ENCODE measurements at places on chromosomes 1 and 21.

- DNase-seq: no peak
These were observed 74.4 kb downstream of the DUSP10 start for GRCh38 chr1:221667504-221667903.

DNA sequence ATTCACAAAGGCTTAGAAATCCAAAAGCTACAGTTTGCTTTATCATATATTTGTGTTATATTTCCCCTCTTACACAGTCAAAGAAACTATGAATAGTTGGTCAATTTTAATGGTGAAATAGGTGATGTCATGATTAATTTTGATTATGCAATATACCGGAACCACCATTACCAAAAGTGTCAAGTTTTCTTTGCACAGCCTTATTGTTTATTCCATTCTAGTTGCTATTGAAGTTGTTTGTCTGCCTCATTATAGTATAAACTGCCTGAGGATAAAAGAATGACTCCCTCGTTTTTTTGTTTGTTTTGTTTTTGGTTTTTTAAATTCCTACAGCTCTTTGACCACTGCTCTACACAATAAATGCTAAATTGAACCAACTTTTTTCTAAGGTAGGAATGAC, 690.6 kb upstream of the ZP4 start:
- no peak for DNase-seq

- DNase-seq: no peak
These were observed 34.6 kb upstream of the TNFSF4 start for GRCh38 chr1:173241528-173242347.

GRCh38 chr1:62178372-62178771, 16.3 kb upstream of the L1TD1 start:
- DNase-seq: no peak

DNA sequence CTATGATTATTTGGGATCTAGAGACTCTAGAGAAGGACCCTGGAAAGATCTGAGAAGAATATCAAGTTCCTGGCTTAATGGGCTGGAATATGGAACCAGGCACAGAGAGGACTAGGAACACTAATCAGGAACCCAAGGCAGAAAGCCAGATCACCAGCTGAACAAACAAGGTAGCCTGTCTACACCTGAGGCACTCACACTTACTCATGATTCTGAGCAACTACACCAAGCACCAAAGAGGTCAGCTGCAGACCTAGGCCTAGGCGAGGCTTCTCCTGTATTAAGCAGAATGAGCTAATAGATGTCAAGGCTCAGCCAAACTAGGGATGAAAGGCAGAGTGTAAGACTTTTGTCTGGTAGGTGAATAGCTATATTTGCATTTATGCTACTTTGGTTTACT, 368.1 kb downstream of the LTN1 start:
- DNase-seq: no peak

DNA sequence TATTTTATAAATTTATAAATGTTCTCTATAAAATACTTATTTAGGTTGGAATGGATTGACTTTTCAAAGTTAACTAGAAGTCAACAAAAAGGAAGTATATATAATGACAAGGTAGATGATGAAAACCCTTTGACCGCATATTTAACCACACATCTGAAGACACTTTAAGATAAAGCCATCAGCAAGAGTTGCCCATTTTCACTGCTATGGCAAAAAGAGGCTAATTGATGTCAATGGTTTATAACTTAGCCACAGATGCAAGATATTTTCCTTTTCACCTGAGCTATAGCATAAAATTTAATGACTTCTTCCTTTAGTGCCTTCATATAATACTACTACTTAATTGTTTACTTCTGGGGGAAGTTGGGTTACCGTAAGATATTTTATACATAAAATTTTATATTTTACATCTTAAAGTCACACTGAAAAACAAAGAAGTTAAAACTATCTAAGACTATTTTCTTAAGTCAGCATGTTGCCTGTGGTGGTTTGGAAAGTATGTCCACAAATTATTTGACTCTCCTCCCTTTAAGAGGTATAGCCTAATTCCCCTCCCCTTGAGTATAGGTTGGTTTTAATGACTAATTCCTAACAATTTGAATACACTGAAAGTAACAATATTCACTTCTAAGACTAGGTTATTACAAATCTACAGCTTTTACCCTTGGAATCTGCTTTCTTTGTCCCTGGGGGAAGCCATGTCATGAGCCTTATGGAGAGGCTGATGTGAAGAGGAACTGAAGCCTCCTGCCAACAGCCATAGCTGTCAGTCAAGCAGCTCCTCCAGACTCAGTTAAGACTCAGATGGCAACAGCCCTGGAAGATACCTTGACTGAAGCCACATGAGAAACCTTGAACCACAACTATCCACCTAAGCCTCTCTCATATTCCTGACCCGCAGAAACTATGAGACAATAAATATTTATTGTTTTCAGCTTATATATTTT, 40.3 kb upstream of the LRRC8B start:
- DNase-seq: no peak

GRCh38 chr1:110538075-110538474, 19.1 kb upstream of the KCNA10 start:
- no peak for DNase-seq

DNA sequence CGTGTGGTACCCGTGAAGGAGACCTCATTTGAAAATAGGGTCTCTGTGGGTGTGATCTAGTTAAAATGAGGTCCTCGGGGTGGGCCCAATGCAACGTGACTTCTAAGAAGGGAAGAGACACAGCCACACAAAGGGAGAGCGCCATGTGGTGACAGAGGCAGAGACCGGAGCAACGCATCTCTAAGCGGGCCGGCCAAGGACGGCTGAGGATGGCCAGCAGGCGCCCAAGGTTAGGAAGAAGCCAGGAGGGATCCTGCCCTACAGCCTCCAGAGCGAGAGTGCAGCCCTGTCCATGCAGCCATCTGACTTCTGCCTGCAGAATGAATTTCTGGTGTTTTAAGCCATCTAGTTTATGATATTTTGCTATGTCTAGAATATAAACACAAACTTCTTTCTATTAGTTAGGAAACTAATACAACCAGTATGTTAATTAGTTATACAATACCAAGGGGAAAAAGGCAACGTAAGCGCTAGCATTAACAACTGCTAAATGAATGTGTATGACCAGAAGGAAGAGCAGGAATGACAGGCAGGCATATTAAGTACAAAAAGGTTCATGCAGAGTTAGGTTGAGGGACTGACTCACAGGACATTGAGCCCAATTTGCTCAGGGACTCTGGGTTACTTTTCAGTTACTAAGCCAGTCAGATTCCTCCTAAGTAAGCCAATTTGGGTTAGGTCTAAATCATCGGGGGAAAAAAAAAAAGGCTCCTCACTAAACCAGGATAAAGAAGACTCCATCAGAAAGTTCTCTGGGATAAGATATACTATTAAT, 4.1 kb downstream of the CEP104 start:
- DNase-seq: no peak

DNA sequence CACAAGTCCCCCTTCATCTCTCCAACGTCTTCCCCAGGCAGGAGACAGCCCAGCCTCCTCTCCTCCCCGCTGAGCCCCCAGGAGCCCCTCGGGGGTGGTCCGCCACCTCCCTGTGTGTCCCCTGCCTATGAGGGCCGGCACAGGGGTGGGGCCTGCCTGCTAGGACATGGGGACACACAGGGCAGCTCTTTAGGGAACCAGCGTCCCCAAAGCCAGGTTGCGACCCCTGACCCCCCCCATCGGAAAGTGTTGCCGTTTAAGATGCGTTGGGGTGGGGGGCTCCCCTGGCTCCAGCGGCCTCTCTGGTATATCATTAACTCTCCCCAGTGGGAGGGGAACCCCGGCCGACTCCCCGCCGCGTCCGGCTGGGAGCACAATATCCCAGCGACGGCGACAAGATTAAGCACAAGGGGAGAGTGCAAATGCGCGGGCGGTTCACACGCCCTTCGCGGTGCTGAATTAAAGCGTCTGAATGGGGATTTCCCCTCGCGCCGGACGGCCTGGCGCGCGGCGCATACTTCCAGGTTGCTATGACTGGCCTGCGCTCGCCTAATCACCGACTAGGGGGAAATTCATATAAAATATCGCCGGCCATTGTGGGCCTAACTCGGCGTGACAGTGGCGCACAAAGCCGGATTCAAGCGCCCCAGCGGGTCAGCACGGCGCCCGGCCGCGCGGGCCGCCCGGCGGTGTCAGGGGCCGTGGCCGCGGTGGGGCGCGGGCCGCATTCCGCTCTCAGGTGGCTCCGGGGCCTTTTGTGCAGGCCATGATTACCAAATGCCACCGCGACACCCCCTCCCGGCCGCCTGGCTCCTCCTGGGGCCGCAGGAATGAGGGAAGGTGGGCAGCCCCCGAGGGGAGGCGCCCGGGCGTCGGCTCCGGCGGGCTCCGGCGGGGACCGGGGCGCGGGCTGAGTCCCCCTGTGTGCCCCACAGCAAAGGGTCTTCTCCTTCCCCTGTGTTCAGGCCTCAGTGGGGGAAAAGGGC, 30.9 kb downstream of the WNT3A start:
- DNase-seq: peak; percentile 64

DNA sequence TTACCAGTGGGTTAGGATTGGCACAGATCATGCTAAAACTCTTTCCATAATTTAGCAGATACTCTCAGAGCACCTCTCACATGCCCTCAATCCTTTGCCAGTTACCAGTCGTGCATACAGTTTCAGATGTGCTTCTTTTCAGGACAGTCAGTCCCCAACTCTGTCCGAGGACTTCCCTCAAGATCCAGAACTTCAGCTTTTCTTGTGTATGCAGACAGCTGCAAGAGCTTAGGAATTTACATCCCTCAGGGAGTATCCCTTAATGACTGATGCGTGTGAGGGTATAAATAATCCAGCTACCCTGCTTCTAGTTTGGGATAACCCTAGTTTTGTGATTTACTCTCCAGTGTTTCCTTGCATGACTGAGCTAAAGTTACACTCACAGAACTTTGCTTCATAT, 393.0 kb upstream of the PLXNA2 start:
- no peak for DNase-seq

GRCh38 chr1:245751116-245751515, 596.3 kb downstream of the KIF26B start:
- DNase-seq: no peak

- DNase-seq: no peak
These were observed 313.7 kb downstream of the ST6GALNAC3 start for GRCh38 chr1:76388261-76388660.

GRCh38 chr1:1003618-1004419, 3.9 kb upstream of the HES4 start:
- DNase-seq: no peak

DNA sequence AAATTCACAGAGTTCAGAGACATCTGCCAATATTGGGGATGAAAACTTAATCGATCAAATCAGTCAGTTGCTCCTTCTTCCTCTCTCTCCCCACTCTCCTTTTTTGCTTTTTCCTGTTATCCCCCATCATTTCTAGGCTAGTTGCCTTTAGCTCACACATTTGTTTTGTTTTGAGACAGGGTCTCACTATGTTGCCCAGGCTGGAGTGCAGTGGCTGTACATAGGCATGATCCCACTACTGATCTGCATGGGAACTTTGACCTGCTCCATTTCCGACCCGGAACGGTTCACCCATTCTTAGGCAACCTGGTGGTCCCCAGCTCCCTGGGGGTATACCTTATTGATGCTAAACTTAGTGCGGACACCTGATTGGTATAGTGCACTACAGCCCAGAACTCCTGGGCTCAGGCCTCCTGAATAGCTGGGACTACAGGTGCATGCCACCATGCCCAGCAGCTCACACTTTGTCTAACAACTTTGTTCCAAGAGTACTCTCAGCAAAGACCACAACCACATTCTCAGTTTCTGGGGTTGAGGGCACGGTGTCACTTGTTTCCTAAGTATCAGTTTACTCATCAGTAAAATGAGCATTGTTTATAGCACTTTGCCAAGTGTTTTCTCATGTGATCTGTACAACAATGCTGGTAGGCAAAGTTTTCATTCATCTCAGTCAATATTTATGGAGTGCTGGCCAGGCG, 6.7 kb upstream of the ELOA start:
- DNase-seq: no peak

GRCh38 chr1:205351984-205352713, 4.6 kb downstream of the KLHDC8A start:
- DNase-seq: no peak

- no peak for DNase-seq
These were observed 62.4 kb upstream of the TNFSF18 start for GRCh38 chr1:173113015-173113741.

GRCh38 chr1:94068096-94068998, 52.6 kb downstream of the ABCA4 start:
- no peak for DNase-seq

GRCh38 chr1:115239426-115239825, 98.6 kb downstream of the NGF start:
- no peak for DNase-seq

- DNase-seq: no peak
These were observed 1136.3 kb upstream of the B3GALT2 start for GRCh38 chr1:194322751-194323150.

DNA sequence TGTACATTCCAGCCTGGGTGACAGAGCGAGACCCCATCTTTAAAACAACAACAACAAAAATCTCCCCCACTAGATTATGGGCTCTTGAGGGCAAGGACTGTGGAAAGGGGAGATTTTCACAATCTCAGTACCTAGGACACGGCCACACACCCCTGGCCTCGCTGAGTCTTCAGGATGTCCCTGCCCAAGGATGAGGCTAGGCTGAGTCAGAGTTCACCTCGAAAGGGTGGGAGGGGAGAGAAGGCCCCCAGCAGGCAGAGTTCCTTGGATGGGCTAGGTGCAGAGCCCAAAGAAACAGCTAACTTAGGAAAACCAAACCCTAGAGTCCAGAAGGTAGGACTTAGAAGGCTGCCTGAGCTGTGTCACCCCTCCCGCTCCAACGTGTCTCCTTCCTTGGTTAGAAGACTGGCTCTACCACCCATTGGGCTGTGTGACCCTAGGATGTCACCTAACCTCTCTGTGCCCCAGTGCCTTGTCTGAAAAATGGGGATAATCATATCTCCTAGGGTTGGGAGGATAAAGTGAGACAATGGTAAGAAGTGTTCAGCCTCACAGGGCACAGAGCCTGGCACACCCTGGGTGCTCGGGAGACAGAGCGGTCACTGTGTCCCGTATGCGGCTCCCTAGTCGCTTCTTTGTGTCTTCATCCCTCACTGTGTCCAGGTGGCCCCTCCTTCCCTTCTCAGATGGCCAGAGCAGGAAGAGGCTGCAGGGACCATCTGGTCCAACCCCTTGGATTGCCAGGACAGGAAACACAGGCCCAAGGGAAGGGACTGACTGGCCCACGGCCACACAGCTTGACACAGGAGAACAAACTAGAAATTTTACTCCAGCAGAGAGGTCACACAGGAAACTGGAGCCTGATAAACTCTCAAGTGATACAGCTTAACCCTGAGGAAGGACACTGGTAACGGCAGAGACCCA, 11.2 kb downstream of the TRIM62 start:
- DNase-seq: no peak

- DNase-seq: no peak
These were observed 13.6 kb downstream of the ARPC5 start for GRCh38 chr1:183622013-183622412.

Data from GM12891 (cell line).